Activated CD8-positive, alpha-beta memory T cell treated with anti-CD3 and anti-CD28 coated beads, Interleukin-2, amount 50 U/mL, for 4 hours (primary cell): ENCODE measurements at places on chromosomes 1 and 21.
A peak's percentile ranks its signal among the peaks of the same experiment; 100 is the strongest.

DNA sequence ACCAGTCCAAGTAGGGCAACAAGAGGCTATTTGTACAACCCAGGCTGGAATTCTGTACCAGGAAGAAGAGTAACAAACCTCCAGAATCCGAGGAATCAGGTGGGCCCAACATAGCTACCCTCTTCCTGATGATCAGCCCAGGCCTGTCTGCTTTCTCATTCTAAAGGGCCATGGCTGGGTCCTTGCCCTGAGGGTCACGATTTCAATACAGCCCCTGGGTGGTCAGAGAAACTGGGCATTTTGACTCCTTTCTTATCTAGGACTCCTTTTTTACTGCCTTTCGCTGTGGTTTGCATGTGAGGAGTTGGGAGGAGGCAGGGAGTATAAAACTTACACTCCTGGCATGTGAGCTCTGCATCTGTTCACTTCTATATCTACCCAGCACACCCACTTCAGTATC, 164.9 kb upstream of the COA6 start:
- no peak for DNase-seq

GRCh38 chr1:145826030-145826429, 2.0 kb downstream of the POLR3C start:
- DNase-seq, result no peak

GRCh38 chr1:94855307-94855700, 35.1 kb downstream of the SLC44A3 start:
- DNase-seq, result no peak

DNA sequence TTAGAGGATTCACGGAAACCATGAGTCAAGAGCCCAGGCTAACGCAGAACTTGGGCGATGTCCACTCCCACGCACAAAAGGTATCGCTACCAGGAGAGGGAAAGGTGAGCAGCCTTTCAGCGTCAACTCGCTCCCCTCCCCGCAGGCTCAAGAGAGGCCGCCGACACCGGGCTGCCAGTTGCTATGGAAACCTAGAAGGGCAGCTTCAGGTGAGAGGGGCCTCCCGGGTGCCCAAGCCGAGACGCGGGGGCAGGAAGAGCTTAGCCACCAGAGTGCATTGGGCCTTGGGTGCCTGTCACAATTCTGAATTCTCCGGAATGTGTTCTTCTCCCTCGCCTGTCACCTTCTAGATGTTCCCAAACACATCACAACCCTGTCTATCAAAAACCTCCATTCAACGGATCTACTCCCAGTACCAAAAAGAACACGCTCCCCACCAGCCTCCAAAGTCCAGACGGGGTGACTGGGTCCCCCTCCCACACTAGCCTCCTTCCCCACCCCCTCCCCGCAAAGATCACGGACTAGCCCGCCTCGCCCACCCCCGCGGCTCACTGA, 694 bp downstream of the MEAF6 start:
- peak; percentile 65 for DNase-seq

GRCh38 chr1:147585640-147586383, 44.5 kb downstream of the BCL9 start:
- DNase-seq, result no peak
